ENCODE measurements at places on chromosomes 7 and 10. TPM values are rescaled to one million over a fixed set of nuclear protein-coding genes. Genes with fewer than 3 reads are reported as not detected.

- no peak for DNase-seq
- H3K36me3 ChIP-seq = no peaks in the 10 kb centered on the region
- H3K27me3 ChIP-seq = no peaks in the 10 kb centered on the region
- no peak overlapping the region for H3K27ac ChIP-seq
- no peaks in the 10 kb centered on the region for H3K4me1 ChIP-seq
These were observed 675.1 kb upstream of the PCDH15 start for GRCh38 chr10:55476129-55476528.

DNA sequence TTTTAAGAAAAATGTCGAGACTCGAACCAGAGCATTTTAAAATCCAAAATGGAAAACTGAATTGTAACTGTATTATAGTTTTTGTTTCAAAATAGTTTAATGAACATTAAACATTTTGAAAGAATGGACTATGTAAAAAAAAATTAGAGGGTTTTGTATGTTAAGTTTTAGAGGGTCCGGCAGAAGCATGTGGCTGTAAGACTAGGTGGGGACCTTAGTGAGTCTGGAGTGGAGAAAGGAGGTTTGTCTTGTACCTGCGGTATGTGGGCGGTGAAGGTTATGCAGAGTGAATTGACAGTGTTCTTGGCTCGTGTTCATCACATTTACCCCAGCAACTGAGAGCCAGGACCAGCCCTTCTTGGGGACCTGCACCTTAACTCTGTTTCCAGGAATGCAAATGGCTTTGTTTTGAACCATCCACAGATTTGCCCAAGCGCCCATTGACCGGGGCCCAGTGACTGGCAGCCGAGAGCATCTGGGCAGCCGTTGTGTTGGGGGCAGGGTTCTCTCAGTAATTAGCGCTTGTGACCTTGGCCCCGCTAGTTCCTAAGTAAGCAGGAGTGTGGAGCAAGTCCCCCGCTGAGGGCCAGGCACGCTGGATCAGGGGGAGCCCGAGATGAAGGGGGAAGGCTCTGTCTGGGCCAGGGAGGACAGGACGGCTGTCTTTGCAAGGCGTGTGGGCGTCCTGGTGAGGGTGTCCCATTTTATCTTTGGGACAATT lies 1.4 kb upstream of the KLF6 start:
- peak; percentile 62 for DNase-seq
- peak overlapping the region; percentile 93 for H3K27ac ChIP-seq
- peak overlapping the region; percentile 54 for H3K4me3 ChIP-seq
- peaks cover 7% of the 10 kb centered on the region for H3K36me3 ChIP-seq
- H3K27me3 ChIP-seq = no peaks in the 10 kb centered on the region
- H3K4me1 ChIP-seq = peaks cover 11% of the 10 kb centered on the region

DNA sequence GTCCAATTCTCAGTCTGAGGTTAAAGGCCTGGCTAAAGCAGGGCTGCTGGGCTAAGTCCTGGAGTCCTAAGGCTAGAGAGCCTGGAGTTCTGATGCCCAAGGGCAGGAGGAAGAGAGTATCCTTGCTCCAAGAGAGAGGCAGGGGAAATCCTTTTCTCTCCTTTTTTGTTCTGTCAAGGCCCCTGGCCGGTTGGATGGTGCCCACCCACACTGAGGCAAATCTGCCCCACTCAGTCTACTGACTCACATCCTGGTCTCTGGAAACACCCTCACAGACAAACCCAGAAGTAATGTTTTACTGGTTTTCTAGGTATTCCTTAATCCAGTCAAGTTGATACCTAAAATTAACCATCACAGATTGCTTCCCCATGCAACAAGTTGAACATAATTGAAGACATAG lies 23.0 kb downstream of the ZNF518A start:
- H3K36me3 ChIP-seq = peaks cover 65% of the 10 kb centered on the region
- DNase-seq = no peak
- no peak overlapping the region for H3K27ac ChIP-seq
- no peaks in the 10 kb centered on the region for H3K27me3 ChIP-seq

DNA sequence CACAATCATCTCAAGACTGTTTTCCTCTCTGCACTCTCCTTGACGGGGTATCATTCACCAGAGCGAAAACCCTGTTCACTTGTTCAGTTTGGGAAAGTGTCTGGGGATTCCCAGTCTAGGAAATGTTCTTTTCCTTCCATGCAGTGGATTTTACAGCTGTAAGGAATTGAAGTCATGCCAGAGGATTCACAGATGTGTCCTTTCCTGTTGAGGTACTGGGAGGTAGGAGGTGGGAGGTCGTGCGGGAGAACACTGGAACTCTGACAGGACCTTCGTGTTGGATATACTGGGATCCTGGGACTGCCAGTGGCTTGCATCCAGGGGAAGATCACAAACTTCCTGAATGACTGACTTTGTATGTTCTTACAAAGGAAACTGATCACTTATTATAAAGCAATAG lies 185.5 kb downstream of the BMPER start:
- H3K4me1 ChIP-seq = no peaks in the 10 kb centered on the region
- no peak overlapping the region for H3K4me3 ChIP-seq
- no peaks in the 10 kb centered on the region for H3K27me3 ChIP-seq
- H3K27ac ChIP-seq = no peak overlapping the region
- no peak for DNase-seq

- DNase-seq = no peak
- no peaks in the 10 kb centered on the region for H3K4me1 ChIP-seq
- no peaks in the 10 kb centered on the region for H3K36me3 ChIP-seq
- H3K27ac ChIP-seq = no peak overlapping the region
These were observed 41.9 kb downstream of the ENO4 start for GRCh38 chr10:116891208-116891607.

GRCh38 chr10:5666008-5666840 lies at the start of gene ASB13:
TSS of gene ASB13 (minus strand) at chr10:5666595. CDS start at chr10:5666551, 44 bp downstream.
- H3K36me3 ChIP-seq = no peaks in the 10 kb centered on the region
- DNase-seq = peak; percentile 56
- peaks cover 11% of the 10 kb centered on the region for H3K4me1 ChIP-seq
- no peaks in the 10 kb centered on the region for H3K27me3 ChIP-seq

DNA sequence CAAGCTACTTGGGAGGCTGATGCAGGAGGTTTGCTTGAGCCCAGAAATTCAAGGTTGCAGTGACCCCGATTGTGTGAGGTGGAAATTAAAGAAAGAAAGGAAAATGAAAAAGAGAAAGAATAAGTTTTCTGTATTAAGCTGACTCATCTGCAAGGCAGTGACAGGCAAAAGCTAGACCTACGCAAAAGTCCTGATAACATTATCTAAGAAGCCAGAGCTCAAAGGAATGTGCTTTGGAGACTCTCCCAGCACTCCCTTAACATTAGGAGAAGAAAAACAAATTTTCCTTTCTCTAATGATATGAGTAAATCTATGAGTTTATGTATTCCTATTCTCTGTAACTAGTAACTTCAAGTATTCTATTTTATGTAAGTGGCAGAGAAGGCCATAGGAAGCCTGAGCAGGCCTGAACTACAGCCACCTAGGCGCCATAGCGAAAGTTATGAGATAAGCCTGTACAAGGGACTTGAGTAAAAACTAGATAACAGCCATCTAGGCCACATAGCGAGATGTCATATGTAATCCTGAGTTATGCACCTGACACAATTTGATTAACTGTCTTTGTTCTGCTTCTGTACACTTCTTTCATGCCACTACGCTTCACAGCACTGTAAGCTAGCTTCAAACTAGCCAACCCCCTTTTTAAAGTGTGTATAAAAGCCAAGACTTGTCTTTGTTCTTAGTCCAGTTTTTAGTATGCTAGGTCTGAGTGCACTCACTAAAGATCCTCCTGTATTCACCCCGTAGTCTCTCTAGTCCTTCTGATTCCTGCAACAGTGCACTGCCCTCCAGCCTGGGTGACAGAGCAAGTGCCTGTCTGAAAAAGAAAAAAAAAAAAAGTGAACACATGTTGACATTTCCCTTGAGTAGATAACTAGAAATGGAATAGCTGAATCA lies 9.4 kb upstream of the ZWINT start:
- H3K27ac ChIP-seq = no peak overlapping the region
- no peaks in the 10 kb centered on the region for H3K4me1 ChIP-seq
- DNase-seq = no peak
- no peaks in the 10 kb centered on the region for H3K27me3 ChIP-seq
- H3K4me3 ChIP-seq = no peak overlapping the region

- H3K4me1 ChIP-seq = no peaks in the 10 kb centered on the region
- DNase-seq = no peak
- H3K27ac ChIP-seq = no peak overlapping the region
- no peak overlapping the region for H3K4me3 ChIP-seq
- no peaks in the 10 kb centered on the region for H3K27me3 ChIP-seq
These were observed 254.1 kb upstream of the IGFBP3 start for GRCh38 chr7:46175221-46175620.

DNA sequence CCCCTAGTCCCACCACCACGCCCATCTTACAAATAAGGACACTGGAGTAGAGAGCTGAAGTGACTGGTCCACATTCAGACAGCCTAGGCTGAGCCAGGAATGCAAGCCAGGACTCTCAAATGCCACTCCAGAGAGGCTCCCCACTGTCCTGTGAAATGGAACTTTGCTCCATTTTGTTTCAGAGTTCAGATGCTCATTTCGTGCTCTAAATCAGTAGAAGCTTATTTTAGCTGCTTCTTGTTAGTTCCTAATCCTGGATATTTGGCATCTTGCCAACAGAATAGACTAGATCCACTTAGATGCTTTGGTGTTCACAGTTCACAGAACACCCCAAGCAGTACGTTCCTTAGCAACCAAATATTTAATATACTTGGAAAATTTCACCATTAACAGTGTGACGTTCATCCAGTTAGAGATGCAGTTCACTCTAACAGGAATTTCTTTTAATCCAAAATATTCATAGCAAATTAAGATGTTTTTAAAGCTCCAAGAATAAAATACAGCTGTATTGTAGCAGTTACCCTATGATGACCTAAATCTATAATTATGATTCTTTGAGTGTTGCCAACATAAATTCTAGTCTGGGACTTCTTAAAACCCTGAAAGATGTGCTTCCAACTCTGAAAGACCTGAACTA lies 7.3 kb downstream of the MMP21 start:
- no peaks in the 10 kb centered on the region for H3K4me1 ChIP-seq
- H3K27me3 ChIP-seq = no peaks in the 10 kb centered on the region
- H3K36me3 ChIP-seq = peaks cover 26% of the 10 kb centered on the region
- no peak for DNase-seq

GRCh38 chr10:30074090-30074489 lies 14.7 kb upstream of the JCAD start:
- H3K27me3 ChIP-seq = peaks cover 2% of the 10 kb centered on the region
- H3K4me3 ChIP-seq = no peak overlapping the region
- no peak for DNase-seq

LEP gene
- not detected for total RNA-seq

CLRN3 gene
- not detected for total RNA-seq

CHST3 gene
- total RNA-seq = not detected

COL26A1 gene
- total RNA-seq = not detected

FZD1 gene
- 0.14 TPM for total RNA-seq

CD36 gene
- 5.5 TPM for total RNA-seq

Data from natural killer cell (primary cell).